Nucleus accumbens (tissue), 56 donors: ENCODE measurements at places on chromosomes 16 and 17.

GRCh38 chr16:79229361-79229760 lies 371.2 kb downstream of the MAF start:
- no peak for DNase-seq

DNA sequence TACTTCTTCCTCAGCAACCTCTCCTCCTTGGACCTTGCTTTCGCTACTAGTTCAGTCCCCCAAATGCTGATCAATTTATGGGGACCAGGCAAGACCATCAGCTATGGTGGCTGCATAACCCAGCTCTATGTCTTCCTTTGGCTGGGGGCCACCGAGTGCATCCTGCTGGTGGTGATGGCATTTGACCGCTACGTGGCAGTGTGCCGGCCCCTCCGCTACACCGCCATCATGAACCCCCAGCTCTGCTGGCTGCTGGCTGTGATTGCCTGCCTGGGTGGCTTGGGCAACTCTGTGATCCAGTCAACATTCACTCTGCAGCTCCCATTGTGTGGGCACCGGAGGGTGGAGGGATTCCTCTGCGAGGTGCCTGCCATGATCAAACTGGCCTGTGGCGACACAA lies 429 bp downstream of the OR2C1 start:
- no peak for DNase-seq

DNA sequence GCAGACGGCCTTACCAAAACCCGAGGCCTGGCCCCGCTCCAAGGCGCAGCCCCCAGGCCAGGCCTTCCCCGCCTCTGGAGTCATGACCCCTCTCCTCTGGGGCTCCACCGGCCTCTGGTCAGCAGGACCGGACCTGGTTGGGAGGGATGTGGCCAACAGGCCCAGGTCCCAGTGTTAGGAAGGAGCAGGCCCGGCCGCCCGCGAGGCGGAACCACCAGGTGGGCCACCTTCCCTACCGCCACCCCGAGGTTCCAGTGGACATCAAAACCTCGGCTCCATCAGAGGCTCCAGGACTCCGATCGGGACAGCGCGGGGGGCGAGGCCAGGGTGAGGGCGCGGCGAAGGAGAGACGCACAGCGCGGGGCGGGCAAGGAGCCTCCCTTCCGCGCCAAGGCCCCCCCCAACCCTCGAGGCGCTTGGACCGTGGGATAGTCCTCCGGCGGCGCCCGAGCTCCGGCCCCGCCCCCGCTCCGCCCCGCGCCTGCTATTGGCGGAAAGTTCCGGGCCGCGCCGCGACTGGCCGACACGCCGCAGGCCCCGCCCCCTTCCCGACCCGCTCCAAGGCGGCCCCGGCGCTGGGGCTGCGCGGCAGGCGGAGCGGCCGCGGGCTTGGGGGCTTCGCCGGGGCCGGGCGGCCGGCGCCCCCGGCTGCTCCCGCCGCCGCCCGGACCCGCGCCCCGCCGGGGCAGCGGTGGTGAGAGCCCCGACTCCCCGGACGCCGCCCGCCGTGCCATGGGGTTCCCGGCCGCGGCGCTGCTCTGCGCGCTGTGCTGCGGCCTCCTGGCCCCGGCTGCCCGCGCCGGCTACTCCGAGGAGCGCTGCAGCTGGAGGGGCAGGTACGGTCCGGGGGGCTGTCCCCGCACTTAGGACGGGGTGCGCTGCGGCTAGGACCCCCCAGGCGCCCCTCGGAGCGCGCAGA lies at the start of gene METRN:
TSS of gene METRN (plus strand) at position 561 of the 919 bp plus-strand sequence. CDS start at position 733, 172 bp downstream.
- DNase-seq, result peak; percentile 77

GRCh38 chr16:4265676-4266075 lies 7.1 kb downstream of the TFAP4 start:
- DNase-seq, result no peak

- no peak for DNase-seq
Measured at GRCh38 chr16:67685388-67686112, 18.9 kb downstream of the C16orf86 start.

DNA sequence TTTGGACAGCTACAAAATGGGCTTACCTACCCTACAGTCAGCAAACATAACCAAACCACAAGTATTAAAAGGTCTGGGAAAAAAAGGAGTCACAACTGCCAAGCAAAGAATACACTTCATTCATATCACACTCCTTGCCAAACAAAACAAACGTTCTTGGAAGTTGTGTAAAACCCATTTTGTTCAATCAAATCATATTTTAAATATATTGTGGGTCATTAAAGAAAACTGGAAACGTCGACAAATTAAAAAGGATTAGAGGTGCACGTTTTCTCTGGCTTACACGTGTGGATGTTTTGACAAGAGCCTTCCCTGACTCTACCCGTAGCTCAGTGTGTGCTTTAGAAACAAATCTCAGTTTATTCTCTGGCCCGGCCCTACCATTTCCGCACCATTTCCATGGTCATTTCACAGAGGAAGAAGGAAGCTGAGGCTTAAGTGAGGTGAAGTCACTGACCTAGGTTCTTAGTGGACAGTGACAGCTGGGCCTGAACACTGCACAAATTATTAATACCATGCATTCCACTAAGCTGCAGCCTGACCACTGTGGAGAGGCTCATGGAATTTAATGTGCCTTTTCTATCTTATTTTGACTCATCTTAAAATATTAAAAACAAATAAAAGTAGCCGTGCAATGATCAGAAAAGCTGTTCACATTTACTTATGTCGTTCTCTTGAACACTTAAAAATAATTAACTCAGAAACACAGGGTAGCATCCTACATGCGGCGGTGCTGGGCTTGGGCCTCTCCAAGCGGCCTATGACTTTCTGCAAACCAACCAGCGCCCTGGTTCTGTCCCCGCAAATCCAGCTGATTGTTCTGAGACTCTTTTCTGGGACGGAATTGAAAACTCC lies 968 bp downstream of the CEP112 start:
- DNase-seq, result no peak

- DNase-seq, result no peak
Measured at GRCh38 chr17:22278302-22279275, 586.3 kb downstream of the KCNJ18 start.

- DNase-seq, result no peak
Measured at GRCh38 chr16:47995354-47995753, 160.4 kb downstream of the ABCC12 start.

DNA sequence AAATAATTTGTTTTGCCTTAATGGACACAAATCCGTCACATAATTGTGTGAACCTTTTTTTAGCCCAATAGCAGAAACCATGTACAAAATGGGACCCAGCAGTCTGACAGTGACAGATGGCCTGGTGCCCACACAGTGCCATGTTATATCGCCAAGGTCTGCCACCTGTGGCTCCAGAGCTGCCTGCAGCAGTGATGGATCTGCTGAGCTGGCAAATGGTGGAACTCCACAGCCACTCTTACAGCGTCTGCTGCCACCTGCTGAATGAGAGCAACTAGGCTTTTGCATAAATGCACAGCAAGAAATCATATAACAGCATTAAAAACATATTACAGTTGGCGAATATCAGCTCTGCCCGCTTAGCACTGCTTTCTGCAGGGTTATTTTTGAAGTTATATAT lies 59.4 kb downstream of the NUP93 start:
- DNase-seq, result no peak

DNA sequence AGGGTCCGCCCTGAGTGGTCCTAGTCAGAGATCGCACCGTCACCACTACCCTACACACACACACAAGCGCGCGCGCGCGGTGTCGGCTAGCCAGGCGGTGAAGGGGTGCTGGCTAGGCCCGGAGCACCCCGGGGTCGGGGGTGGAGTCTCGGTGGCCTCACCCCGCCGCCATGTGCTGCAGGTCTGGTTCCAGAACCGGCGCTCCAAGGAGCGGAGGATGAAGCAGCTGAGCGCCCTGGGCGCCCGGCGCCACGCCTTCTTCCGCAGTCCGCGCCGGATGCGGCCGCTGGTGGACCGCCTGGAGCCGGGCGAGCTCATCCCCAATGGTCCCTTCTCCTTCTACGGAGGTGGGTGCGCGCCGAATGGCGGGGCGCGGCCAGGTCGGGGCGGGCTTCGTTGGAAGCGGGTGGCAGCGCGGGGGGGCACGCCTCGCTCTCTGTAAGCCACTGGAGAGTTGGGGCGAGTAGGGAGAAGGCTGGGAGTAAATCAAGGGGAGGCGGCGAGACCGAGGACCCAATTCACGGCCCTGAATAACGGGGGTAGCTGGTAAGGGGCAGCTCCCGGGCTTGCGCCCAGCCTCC lies 4.8 kb downstream of the LHX1 start:
- no peak for DNase-seq

DNA sequence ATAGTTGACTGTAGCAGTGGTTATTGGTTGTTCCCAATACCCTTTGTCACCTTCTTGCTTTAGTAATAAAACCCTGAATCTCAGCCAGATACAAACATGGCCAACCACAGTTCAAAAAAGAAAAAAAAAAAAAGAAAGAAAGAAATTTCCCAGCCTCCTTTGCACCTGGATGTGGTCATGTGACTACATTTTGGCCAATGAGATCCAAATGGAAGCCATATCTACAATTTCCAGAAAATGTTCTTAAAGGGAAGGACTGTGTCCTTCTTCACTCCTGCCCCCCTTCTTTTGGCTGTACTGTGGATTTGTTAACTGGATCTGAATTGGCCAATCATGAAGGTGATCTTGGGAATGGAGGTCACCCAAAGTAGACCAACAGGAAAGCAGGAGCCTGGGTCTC lies 141.9 kb downstream of the SOX9 start:
- DNase-seq, result no peak

GRCh38 chr16:57628008-57628781 lies at the start of gene ADGRG1:
ADGRG1 (plus strand) TSS chr16:57628630; CDS start chr16:57650288, 21,658 bp downstream.
- peak; percentile 57 for DNase-seq

DNA sequence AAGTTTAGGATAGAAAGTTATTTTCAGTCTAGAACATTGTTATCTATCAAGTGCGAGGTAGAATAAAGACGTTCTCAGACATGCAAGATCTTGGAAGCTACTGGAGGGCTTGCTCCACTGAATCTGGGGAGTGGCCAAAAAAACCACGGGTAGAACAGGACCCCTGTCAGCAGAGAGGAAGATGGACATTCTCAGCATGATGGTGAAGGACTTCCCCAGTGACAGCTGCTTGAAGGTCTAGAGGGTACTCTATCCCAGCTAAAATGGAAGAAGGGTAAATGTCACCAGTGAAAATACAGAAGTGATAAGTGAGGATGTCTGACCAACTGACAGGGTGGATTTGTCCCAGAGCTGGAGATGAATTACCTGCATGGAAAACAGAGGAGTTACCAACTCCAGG lies 10.1 kb downstream of the TNFRSF13B start:
- DNase-seq, result no peak

- DNase-seq, result no peak
Measured at GRCh38 chr16:50606431-50607050, 58.3 kb downstream of the NKD1 start.

DNA sequence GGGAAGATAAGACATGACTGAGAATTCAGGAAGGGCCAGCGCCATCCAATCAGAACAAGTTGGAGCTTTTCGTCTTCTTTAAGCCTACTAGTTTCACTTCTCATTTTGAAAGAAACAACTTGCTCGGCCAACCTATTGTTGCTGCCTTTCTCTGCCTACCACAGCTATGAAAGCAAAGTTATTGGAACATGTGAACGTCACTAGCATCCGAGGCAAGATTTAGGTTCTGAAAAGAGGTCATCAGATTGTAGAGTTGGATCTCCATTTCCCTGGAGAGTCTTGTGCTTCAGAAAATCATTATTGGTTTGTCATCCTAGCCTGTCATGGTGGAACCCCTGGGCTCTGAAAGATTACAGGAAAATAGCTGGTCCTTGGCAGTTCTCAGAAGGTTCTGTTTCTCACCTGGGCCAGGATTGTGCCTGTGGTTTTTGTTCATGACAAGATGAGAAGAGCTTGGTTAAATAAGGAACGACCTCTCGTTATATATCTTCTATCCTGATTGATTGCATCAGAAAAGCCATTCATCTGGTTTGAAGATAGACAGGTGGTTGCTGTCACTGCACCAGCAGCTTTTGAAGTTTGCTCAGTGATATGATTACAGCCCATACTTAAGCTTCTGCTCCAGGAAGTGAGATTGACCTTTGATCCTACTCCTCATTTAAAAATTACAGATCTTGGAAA lies 25.3 kb downstream of the CDH13 start:
- DNase-seq, result no peak

- DNase-seq, result no peak
Measured at GRCh38 chr16:83197450-83197849, 570.7 kb downstream of the CDH13 start.

- DNase-seq, result no peak
Measured at GRCh38 chr17:66904760-66905624, 59.5 kb upstream of the CACNG4 start.

DNA sequence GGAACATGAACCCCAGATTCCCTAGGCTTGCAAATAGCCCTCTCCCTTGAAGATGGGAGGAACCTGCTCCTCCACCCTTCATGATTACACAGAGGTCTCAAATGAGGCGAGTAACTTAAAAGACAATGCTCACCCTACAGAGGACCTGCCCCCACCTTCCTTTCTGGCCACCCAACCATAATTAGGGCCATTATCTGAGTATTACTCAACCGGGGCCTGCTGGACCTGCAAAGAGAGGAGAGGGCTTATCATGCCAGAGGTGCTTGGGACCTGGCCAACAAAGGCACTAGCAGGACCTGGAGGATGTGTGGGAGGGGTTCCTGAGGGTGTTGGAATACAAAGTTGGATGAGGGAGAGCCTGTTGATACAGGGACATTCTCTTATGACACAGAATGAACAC lies 42.4 kb downstream of the RNF157 start:
- no peak for DNase-seq

DNA sequence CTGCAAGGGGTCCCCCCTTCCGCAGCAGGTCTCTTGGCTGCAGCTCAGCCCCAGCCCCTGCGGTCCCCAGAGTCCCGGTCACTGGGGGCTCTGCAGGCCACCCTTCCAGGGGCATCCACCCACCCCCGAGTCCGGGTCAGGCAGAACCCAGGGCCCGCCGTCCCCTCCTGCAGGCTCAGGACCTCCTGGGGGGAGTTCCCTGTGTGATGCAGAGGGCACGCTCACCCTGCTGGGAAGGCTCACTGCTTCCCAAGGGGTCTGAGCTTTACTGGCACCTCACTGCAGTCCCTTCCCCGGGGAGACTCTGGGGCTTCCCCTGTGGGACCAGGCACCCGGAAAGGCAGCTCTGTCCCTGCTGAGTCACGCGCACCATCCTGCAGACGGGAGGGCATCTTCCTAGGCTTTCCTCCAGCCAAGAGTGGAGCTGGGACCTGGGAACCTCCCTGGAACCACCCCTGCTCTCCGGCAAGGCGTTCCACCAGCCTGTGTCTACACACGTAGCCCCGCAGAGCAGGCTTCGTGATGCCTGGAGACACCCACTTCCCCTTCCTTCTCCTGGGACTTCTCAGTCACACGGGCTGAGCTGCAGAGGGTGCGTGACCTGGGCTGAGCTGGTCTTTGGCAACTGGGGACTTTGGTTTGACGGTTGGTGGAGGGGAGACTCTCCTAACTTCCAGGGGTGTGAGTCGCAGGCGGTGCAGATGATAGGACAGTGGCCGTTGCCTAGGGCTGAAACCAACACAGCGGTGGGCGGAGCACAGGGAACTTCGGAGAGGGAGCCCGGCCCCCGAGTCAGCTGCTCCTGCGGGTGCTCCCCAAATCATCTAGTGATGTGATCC lies 23.4 kb downstream of the SLC25A10 start:
- DNase-seq, result no peak

- DNase-seq, result no peak
Measured at GRCh38 chr17:45902892-45903346, 8.6 kb downstream of the MAPT start.
